ENCODE measurements at places on chromosomes 12 and 14.

DNA sequence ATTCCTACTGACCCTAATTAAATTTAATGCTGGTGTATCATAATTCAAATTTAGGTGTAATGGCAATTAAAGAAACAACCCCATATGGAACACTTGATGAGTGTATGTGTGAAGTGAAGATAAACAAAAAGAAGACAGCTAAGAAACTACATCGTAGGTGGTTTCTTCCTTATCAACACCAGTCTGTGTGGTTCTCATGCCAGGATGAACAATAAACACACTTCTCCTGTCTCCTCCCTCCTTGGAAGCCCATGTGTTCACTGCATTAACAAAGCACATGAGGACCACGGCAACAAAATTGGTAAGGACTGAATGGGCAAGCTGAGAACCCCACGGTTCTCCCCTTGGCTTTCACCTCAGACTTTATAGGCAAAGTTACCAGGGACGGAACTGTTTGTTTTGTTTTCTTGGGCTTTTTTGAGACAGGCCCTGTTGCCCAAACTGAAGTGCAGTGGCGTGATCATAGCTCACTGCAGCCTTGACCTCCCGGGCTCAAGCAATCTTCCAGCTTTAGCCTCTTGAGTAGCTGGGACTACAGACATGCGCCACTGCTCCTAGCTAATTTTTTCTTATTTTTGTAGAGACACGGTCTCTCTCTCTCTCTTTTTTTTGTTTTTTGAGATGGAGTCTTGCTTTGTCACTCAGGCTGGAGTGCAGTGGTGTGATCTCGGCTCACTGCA, 71.0 kb downstream of the TRAFD1 start:
- DNase-seq = no peak

DNA sequence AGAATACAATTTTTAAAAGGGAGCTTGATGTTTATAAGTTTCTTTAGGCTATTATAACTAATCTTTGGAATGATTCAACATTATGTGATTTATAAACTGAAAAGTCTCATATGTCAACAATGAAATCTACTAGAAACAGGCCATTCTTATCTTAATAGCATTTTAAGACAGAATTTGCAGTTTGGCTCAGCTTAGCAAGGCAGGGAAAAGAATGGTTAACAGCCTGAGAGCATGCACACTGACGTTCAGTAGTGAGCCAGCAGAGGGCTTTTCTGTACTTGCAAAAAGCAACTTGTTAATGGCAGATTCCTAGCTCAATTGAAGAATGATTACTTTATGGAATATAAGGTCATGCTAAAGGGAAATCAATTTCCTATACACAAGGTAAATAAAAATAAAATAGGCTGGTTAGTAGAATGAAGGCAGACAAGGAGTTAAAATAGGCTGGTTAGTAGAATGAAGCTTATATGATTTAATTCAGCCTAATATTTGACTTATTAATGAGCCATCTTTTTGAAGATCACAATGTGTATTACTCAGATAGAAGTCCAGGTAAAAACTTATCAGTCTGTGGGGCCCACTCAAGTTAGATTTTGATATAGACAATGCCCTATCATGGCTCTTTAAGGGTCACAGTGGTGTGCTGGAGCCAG, 95.9 kb downstream of the OTOGL start:
- no peak for DNase-seq

DNA sequence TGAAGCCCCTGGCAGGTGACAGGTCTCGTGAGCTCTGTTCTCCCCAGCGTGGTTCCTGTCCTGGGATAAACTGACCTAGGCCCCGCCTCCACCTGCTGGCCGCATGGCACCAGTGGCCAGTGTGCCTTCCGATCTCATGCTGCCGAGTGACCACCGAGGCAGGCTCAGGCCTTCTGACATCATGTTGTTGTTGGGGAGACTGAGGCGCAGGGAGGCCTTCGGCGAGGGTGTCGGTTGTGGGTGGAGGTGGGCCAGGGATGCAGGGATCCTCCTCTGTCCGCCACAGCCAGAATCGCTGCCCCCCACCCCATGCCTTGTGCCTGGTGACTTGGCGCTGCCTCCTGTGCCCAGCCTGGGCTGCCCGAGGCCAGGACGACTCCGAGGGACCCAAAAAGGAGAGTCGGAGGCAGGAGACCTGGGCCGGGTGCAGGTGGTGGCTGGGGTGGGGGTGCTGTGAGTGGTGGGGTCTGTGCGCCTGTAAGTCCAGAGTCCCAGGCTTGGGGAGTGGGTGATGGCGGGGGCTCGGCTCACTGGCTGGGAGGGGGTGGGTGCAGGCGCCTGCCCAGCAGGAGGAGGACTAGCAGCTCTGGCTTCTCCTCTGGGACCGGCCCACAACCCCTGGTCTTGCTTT, 24.3 kb downstream of the ASPG start:
- no peak for DNase-seq

GRCh38 chr14:91300283-91300895, 55.9 kb upstream of the GPR68 start:
- no peak for DNase-seq

GRCh38 chr12:5571115-5571514, 139.2 kb downstream of the NTF3 start:
- DNase-seq = no peak

DNA sequence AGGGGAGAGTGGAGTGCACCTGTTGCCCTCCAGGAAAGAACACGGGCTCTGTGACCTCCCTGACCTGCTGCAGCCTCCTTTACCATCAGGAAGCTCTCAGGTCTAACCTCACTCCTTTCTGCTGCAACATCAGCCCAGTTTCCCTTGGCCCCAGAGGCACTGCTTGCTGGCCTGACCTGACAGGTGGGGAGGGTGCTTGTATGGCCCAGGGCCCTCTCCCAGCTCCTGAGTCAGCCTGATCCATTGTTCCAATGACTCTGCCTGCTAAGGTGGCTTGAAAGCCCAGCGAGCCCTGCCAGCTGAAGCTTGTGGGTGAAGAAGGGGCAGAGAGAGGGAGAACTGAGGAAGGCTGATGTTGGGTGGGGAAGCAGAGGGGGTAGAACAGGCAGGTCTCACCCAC, 13.2 kb upstream of the KRT78 start:
- DNase-seq = no peak

DNA sequence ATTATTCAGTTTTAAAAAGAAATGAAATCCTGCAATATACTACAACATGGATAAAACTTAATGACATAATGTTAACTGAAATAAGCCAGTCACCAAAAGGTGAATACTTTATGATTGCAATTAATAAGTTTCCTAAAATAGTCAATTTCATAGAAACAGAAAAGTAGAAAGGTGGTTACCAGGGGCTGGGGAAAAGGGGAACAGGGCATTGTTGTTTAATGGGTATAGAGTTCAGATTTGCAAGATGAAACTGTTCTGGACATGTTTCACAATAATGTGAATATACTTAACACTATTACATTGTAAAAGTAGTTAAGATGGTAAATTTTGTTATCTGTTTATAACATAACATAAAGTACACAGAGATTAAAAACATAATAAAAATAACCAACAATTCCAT, 550.9 kb downstream of the CCER1 start:
- no peak for DNase-seq

DNA sequence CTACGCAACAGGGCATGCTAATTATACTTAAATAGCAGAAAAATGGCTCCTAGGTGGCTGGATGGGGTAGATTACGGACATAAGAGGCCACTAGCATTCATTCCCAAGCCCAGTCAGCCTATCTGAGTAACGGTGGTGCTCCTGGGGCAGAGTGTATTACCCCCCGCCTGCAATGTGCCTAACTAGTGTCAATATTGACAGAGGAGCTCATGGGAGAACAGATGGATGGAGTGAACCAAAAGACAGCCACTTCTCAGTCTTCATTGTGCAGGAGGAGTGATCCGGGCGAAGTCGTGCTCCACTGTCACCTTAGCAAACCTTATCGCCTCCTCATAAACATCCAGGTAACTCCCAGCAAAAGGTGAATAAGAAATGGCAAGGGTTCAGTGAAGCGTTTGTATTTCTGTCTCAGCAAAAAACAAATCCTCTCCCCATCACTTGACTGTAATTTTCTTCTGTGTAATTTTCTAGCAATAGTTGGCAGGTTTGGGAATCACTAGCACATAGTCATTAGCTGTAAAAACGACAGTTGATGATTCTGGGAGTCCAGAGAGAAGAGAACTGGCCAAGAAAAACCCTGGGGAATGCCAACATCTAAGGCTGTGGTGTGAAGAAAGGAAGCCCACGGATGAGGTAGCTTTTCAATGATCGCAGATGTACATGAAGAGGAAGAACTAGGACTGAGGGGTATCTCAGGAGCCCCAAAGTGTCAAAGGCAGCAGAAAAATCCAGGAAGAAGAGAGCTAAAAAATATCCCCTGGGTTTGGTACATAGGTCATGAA, 126.6 kb upstream of the BCL2L14 start:
- DNase-seq = no peak

- no peak for DNase-seq
Measured at GRCh38 chr12:113088971-113089756, 32.6 kb downstream of the DTX1 start.

DNA sequence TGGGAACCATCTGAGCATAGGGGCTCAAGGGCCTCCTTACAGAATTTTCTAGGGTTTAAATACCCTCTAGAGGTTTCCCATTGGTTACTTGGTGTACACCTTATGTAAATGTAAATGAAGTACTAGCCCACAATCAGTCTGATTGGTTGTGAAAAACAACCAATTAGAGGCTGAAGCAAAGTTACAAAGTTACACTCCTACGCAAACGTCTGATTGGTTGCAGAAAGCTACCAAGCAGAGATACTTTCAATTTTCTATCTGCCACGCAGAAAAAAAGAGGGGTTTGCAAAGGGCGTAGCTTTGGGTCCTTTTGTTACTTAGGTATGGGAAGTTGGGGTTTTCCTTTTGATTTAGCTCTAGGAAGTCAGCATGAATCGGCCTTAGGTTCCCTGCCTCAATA, 1.8 kb upstream of the TMEM19 start:
- no peak for DNase-seq

DNA sequence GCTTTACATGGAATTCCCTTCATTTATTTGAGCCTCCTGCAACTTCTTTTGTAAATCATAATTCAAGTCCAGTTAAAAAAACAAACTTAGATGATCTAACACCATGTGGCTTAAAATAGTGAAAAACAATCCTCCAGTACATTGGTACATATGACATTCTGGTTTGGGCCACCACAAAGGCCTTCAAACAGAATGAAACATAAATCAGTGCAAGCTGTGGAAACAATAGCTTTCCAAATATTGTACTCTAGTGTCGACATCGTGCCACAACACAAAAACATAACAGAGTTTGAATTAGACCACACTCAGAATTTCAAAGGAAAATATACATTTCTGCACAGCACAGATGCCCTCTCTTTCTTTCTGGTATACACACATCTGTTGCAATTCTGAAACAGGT, 751.3 kb downstream of the SLC6A15 start:
- DNase-seq = no peak
